ENCODE measurements at places on chromosomes 13 and 19.

GRCh38 chr13:110318920-110319319, 11.8 kb downstream of the COL4A2 start:
- no peak for DNase-seq

DNA sequence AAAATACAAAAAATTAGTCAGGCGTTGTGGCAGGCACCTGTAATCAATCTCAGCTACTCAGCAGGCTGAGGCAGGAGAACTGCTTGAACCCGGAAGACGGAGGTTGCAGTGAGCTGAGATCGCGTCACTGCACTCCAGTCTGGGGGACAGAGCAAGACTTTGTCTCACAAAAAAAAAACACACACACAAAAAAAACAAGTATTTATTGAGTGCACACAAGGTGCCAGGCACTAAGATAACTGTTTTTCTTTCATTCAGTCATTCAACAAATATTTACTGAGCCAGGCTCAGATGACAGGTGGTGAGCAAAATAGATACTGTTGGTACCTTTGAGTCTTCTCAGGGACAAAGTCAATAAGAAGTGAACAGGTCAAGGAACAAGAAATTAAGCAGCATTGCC, 6.3 kb downstream of the CIB3 start:
- DNase-seq: no peak

- no peak for DNase-seq
Measured at GRCh38 chr13:25247360-25247759, 39.9 kb downstream of the MTMR6 start.

DNA sequence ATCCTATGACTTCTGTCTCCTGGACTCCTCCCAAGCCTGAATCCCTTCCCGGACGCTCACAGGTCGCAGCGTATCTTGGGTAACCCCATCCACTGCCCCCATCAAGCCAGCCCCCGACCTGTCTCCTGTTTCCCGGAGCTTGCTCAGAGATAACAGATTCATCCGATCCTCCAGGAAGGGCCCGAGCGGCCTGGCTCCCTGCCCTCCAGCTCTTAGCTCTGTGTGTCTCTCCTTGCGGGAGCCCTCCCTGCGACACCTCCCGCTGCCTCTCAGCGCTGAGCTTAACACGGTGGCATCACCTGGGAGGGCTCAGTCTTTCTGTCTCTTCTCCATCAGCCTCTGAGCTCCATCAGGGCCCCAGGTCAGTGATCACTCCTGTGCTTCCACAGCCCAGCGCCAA, 4.3 kb upstream of the TMEM255B start:
- no peak for DNase-seq

DNA sequence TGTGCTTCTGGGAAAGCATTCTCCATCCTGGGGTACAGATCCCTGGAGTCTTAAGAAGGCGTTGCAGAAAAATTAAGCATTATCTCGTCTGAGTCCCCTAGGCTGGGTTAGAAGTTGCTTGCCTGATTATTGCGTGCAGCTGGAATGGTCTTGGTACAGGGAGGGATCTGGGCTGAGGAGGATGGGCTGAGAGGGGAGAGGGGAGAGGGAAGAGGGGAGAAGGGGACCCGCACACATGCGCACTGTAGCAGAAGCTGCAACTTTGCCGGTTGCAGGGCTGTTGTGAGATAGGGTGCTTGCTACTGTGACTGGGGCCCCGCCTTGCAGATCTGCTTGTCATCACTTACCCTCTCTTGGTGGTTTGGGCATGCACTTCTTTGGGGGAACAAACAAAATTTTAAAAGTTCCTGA, 316.8 kb downstream of the DLEU7 start:
- DNase-seq: no peak

DNA sequence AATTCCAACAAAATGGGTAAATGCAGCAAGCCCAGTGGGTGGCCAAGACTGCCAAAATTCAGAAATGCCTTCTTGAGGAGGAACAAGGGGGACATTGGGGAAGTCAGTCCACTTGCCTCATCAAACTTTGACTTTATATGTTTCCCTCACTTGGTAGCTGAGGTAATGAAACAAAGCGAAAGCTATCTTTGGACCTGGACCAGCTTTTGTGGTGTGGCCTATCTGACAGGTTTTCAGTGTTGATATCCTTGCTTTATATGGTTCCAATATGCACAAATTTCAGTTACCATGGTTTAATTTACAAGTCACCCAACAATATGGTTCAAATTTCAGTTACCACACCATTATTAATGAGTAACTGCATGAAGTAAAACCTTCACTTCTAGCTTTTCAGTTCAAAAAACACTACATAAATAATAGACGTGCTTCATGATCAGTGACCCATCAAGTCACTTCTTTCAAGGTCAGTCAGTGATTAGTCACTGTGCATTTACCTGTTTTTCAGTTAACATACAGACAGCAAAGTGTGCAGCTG, 17.7 kb upstream of the POU4F1 start:
- DNase-seq: no peak

- no peak for DNase-seq
Measured at GRCh38 chr13:33787051-33787591, 30.8 kb upstream of the RFC3 start.

GRCh38 chr19:16496613-16496983, 404 bp downstream of the C19orf44 start:
- DNase-seq: no peak

- no peak for DNase-seq
Measured at GRCh38 chr13:20461481-20461859, 64.2 kb downstream of the CRYL1 start.

DNA sequence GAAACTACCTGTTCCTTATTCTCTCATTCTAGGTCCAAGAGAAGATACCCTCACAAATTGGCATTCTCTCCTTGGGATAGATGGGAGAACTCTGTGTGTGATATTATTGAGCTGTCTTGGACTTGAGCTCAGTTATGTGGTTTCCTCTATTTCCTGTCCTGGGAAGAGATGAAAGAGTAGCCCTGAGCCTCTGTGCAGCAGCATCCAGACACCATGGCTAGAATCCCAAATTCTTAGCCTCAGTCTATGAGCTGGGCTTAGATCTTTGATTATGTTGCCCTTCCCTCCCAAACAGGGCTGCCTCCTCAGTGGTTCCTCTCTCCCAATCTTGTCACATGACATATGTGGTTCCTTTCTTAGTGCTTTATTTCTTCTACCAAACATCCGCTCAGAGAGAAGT, 290.7 kb downstream of the SPRY2 start:
- no peak for DNase-seq

GRCh38 chr13:72638059-72638815, 89.2 kb downstream of the MZT1 start:
- no peak for DNase-seq

DNA sequence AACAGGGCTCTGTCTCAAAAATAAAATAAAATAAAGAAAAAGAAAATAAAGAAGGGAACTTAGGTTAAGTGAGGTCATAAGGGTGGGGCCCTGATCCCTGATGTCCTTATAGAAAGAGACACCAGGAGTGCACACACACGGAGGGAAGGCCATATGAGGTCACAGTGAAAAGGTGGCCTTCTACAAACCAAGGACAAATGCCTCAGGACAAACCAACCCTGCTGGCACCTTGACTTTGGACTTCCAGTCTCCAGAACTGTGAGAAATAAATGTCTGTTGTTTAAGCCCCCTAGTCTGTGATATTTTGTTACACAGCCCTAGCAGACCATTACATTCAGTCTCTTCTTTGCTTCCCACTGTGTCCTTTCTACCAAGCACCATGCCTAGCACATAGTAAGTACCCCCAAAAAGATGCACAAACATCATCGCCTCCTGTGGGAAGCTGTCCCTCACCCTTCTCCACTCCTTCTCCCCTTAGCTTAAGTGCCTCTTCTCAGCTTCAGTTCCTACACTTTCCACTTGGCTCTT, 8.4 kb upstream of the ZBTB32 start:
- no peak for DNase-seq

DNA sequence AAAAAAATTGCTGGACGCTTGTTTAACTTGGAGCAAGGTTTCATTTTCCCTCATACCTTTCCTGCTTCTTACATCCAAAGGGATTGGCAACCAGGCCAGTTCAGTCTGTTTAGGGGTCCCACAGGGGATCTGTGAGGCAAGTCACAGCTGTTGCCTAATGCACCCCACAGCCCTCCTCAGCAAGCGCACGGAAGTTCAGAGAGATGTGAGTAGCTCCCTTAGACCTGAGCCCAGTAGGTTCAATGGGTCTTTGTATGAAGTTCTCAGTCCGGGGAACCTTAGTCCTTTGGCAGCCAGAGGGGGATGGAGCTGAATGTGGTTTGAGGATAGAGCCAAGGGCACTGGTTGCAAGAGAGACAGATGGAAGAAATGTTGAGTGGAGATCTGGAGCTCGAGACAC, 13.0 kb downstream of the SAMD4B start:
- no peak for DNase-seq

- no peak for DNase-seq
Measured at GRCh38 chr19:55778331-55778730, 9.4 kb downstream of the RFPL4AL1 start.

- no peak for DNase-seq
Measured at GRCh38 chr19:43551399-43552197, 18.6 kb downstream of the ZNF575 start.

GRCh38 chr13:31322026-31322425, 122.3 kb downstream of the B3GLCT start:
- DNase-seq: peak; percentile 11

DNA sequence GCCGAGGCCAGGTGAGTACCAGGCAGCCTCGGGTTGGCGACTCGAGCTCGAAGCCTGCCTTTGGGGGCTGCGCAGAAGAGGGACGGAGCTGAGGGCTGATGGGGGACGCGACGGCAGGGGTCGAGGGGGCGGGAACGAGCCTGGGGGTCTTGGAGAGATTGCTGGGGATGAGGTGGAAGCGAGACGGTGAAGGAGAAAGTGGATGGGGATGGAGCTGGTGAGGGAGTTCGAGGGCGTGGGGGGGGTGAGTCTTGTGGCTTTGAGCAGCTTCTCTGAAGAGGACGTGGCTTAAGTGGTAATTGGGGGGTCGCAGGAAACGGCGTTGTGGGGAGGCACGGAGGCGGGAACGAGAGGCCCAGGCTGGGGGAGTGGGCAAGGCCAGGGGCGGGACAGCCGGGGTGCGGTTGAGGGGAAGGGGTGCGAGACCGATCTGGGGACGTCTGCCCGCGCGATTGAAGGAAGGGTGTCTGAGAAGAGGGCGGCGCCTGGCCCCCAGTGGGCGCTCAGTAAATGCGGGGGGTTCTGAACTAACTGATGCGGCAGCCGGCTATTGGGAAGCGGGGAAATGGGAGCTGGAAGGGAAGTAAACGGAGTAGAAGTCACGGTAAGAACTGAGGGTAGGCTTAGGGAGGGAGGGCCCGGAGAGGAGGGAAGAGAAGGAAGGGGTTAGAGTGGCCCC, 426 bp downstream of the MYO9B start:
- DNase-seq: no peak

- no peak for DNase-seq
Measured at GRCh38 chr19:35811317-35812219, 1.1 kb downstream of the PRODH2 start.

GRCh38 chr19:5109560-5109959, 140.6 kb downstream of the KDM4B start:
- no peak for DNase-seq

DNA sequence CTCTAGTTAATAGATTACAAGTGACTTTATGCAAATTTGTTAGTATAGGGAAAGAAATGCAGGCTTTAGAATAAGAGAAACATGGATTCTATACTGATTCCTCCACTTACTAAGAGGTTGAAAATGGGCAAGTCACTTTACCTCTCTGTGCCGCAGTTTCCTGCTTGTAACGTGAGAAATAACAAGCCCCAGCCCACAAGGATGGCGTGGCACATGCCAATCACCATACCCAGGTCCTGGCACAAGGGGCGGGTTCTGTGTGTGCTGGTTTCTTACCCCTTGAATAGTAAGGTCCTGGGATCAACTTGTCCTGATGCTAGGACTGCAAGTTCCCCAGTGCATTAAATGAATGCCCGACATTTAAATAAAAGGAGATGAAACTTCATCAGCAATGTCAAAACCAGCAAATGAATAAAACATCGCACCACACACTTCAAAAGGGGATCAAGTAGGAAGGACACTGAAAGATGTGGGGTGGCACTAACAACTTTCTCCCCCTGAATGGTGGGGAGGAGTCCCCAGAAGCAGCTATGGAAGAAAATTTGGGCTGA, 7.9 kb upstream of the SIGLEC9 start:
- DNase-seq: no peak

DNA sequence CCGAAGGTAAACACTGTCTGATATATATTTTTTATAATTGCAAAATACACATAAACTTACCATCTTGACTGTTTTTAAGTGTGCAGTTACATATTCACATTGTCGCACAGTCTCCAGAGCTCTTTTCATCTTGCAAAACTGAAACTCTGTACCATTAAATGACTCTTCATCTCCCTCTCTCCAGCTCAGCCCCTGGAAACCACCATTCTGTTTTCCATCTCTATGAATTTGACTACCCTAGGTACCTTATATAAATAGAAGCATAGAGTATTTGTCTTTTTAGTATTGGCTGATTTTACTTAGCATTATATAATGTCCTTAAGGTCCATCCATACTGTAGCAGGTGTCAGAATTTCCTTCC, 45.8 kb downstream of the LRCH1 start:
- DNase-seq: no peak

GRCh38 chr19:6271721-6272410, 7.9 kb downstream of the MLLT1 start:
- no peak for DNase-seq

GRCh38 chr13:86425170-86425815, 626.1 kb upstream of the SLITRK6 start:
- DNase-seq: no peak

DNA sequence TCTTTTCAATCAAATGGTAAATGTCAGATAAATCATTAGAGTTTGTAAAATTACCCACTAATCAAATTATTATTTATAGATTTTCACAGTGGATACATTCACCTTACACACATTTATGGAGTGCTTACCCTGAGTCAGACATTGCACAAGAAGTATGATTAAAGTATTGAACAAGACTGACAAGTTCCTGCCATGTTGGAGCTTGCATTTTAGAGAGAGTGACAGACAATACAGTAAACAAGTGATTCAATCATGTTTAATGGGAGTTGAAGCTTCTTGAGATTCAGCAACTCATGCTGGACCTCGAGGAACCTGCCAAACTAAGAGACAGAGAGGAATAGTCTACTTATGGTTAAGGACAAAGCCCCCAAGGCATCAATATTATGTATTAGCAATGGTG, 487.8 kb downstream of the PCDH17 start:
- no peak for DNase-seq

DNA sequence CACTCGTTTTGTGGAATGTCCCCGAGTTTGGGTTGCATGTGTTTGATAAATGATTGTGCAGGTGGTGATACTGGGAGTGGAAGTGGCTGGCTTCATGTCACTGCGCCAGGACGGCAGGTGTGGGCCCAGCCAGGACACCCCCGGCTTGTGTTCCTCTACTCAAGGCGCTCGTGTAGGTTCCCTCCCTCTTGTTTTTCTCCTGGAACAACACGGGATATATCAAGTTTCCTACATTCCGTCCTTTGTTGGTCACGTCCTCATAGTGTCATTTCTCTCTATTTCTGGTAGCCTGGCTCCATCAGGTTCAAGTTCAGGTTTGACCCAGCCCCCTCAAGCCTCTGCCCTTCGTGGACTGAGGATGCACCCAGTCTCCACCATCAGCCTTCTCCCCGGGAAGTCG, 16.3 kb downstream of the IL17D start:
- no peak for DNase-seq

Measured in AG09319 (cell line).